Activated T-cell treated with anti-CD3 and anti-CD28 coated beads for 1 hour (primary cell): ENCODE measurements at places on chromosomes 6 and 20.

DNA sequence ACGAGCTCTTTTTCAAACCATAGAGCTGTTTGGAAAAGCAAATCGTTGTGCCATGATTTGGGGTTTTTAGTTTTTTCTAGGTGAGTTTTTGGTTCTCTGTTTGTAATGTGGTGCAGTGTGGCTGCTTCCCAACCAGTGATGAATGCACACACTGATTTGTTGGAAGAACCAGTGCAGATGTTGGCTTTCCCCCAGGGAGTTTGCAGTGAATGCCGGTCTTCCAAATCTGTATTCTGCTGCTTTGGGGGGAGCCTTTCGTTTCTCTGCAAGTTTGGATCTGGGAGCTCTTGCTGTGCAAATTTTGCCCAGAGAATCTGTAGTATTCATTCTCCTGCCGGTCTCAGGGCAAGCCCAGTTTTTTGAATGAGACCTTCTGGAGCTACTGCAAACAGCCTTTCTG lies 14.5 kb downstream of the HECA start:
- DNase-seq, result no peak

GRCh38 chr6:34726055-34726454 lies 29.5 kb upstream of the ILRUN start:
- no peak for DNase-seq

DNA sequence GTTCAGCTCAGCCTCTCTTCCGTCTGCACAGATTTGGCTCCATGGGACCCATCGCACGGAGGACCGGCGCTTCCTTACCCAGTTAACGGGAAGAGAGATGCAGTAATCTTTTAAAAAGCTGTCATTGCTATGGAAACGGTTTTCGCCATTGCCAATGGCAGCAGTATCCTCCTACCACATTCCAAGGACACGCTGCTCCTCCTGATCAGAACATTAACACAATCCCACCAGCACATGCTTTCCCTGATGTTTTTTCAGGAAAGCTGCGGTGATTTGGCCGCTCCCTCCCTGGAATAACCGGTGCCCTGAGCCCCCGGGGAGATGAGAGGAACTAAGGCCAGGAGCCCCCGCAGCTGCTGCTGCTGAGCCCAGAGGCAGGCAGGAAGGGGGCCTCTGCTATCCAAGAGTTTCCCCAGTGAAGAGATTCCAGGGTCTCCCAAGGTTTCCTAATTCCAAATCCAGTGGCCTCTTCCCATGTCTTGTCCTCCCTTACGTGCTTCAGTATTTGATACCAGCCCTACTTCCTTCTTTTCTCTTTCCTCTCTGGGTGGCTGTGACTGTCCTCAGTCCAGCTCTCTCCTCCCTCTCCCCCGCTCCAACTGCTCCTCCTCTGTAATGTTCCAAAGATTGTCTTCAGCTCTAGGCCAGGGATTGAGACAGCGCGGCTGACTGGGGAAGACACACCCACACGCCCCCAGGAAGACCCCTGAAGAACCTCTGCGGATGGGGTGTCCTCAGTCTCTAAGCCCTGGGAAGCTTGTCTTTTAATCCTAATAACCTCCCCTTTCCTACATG lies 2.6 kb downstream of the BNIP5 start:
- DNase-seq, result no peak

- DNase-seq, result no peak
Observed at GRCh38 chr6:157325069-157325805, 1.9 kb upstream of the TMEM242 start.

DNA sequence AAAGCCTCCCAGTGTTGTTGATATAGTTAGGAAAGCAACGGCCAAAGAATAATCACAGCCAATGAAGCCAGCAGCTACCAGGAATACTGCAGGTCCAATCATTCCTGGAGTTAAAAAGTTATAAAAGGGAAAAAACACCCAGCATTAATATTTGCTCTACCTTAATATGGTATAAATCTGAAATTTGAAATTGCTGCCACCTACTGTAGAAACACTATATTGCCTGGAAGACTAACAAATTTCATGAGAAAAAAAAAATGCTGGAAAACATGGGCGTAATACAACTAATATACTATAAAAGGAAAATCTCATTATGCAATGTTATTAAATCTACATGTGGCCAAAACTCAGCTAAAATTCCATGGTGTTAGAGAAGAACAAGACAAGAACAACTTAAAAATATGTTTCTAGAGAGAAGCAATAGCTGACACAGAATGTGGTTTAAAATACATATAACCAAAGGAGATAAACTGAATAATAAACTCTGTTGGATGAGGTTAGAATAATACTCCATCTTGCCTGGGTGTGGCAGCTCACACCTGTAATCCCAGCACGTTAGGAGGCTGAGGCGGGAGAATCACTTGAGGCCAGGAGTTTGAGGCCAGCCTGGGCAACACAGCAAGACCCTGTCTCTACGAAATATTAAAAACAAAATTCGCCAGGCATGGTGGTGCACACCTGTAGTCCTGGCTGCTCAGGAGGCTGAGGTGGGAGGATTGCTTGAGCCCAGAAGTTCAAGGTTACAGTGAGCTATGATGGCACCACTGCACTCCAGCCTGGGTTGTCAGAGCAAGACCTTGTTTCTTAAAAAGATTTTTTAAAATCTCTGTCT lies 43.1 kb downstream of the SLC17A5 start:
- DNase-seq, result no peak
